Occipital lobe (tissue), 3 donors: ENCODE measurements at places on chromosomes 7 and 10. TPM values are rescaled to one million over a fixed set of nuclear protein-coding genes. Genes with fewer than 3 reads are reported as not detected.

- DNase-seq, result no peak
These were observed 6.1 kb downstream of the RASSF4 start for GRCh38 chr10:44965651-44966097.

DNA sequence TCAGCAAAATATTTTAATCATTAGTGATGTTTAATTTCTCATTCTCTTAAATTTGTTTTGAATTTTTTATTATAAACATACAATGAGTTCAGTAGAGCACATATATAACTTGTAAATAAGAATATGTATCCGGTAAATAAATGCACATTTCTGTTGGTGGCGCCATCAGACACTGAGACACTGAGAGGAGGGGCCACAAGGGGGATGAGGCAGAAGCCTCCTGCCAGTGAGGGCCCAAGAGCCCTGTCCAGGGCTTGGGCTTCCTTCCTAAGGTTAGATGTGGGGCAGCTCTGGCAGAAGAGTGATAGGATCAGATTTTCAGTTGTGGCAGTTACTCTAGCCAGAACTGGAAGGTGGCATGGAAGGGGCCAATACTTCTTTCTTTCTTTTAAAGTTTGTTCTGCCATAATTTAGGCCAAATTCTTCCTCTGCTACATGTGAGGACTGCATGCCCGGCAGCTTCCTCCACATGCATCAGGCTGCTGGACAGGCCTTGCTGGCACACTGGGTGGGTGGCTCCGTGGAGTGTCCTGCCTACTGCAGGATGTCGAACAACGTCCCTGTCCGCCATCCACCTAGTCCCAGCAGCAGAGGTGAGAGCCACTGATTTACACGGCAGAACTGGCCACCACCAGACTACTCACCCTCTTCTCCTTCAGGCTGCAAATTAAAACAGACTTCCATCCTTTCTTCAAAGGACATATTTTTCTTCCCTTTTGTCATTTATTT, 13.2 kb downstream of the PTPRN2 start:
- DNase-seq, result no peak

DNA sequence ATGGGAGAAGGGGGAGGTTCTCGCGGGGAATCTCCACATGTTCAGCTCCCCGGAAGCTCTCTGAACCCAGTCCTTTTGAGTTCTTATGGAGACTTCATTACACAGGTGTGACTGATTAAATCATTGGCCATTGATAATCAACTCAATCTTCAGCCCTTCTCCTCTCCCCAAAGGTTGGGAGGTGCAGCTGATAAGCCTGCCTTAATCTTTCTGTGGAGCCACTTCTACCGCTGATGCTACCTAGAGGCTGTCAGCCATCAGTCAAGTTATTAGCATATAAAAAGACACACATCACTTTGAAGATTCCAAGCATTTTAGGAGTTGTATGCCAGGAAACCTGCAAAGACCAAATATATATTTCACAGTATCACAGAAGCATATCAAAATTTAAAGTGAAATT, 91.7 kb downstream of the MARCHF5 start:
- no peak for DNase-seq

DNA sequence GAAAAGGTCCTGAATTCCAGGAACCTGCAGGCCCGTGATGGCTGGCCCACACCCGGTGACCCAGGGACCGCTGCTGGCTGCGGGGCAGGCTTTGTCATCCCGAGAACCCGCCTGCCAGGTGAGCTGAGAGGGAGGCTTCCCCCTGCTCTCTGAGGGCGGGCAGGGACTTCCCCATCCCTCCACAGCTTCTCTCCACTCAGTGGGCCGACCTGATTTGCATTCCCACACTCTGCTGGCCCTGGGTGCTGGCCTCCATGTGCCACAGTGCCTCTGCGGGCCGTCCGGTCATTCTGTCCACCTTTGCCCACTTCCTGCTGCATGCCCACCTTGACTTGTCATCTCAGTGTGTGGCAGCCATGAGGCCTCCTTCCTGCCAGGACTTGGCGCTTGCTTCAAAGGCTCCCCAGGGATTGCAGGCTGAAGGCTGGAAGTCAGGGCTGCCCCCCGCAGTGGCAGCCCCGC, 35.3 kb downstream of the PALD1 start:
- DNase-seq, result no peak

GRCh38 chr7:136687693-136688322, 180.6 kb upstream of the CHRM2 start:
- no peak for DNase-seq

DNA sequence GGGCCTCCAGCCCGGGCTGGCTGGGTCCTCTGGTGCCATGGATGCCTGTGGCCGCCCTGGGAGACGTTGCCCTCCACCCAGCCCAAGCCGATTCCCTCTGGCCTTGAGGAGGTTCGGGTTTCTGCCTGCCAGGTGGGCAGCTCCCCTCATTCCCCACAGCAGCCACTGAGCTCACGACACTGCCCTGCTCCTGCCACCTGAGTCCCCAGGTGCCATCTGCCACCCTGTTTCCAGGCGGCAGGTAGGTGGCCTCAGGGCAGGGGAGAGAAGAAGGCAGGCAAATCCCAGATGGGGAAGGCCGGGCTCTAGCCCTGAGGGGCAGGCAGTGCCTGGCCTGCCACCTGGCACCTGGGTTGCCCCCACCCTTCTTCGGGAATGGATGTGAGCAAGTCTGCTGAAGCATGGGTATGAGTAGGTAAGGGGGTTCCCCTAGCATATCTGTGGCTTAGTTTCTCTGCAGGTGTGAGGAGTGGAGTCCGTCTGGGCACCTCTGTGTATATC, 92.2 kb upstream of the PPIF start:
- DNase-seq, result no peak

The PPP1R9A gene
- 115 TPM for total RNA-seq

The SMO gene
- total RNA-seq, result 8.7 TPM

- DNase-seq, result no peak
These were observed 70.8 kb upstream of the UCN3 start for GRCh38 chr10:5293691-5294550.

DNA sequence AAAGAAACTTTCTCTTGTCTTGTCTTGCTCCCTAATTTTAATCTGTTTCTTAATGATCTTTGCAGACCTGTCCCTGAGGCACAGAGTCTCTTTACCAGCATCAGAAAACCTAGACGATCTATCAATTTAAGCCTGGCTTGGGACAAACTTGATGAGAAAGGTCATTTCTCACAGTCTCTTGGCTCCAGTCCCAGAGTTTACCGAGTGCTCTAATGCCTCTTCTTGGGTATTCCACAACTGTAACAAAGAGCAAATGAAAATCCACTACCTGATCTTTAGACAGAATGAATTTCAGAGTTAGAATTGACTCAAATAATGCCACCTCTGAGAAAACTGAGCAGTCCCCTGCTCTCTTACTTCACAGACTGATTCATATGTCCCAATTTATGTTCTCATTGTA, 106.4 kb upstream of the DNAJB12 start:
- DNase-seq, result no peak

GRCh38 chr7:91168871-91169829, 95.1 kb upstream of the FZD1 start:
- DNase-seq, result no peak

The RBP3 gene
- not detected for total RNA-seq

GRCh38 chr7:67698354-67698753, 701.7 kb downstream of the TYW1 start:
- no peak for DNase-seq

DNA sequence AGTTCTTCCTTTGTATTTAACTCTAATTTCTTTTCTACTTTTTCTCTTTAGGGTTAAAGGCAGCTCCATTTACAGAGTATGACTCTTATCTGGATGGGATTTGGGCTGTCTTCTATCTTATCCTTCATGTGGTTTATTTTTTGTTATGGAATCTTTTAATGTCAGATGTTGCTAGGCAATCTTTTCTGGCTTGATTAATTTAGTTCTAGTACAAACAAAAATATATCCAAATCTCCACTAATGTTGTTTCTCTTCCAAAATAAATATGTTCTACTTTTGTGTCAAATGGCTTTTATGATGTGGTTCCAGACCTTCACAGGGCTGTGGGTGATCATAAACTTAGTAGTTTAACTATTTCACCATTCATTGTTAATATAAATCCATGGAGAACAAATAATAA, 246.9 kb downstream of the AHR start:
- DNase-seq, result no peak

The C10orf62 gene
- not detected for total RNA-seq

- DNase-seq, result no peak
These were observed 21.5 kb upstream of the POM121L12 start for GRCh38 chr7:53013925-53014324.

The LBX1 gene
- not detected for total RNA-seq

The HERC4 gene
- 96.1 TPM for total RNA-seq

- DNase-seq, result no peak
These were observed 176.9 kb downstream of the RPS24 start for GRCh38 chr10:78210548-78210947.

The AMZ1 gene
- 2.2 TPM for total RNA-seq

The SSC4D gene
- total RNA-seq, result 0.94 TPM
